ENCODE measurements at places on chromosomes 5 and 9.

DNA sequence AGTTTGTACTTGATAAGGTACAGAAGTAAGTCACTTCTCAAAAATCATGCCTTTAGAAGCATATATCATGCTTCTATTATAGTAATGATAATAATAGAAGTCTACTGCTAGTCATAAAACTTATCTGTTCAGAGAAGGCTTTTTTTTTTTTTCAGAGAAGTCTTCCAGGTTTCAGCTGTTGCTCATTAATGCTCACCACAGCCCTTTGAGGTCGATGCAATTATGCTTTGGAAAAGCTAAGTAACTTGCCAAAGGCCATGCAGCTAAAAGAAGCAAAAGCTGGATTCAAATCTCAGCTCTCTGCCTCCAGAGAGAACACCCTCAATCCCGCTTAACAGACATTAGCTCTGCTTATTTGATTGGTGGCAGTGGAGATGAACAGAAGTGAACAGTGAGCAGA, 150.8 kb downstream of the DOCK8 start:
- no peak overlapping the region for H3K27ac ChIP-seq

DNA sequence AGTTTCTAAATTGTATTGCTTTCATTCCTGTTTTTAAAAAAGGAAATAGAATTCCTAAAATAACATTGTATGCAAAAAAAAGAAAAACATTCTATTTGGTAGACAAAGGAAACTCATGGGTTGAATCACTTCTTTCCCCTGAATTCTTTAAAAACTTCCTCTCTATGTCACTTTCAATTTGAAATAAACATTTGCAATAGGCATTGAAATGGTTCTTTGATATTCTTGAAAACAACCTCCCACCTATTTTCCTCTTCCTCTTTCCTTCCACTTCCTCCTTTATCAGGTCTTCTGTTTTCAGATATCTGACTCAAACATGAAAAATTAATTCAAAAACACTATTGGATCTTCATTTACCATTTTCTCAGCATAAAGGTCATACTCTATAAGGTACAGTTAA, 442.0 kb upstream of the MEF2C start:
- H3K27me3 ChIP-seq = no peaks in the 10 kb centered on the region
- no peaks in the 10 kb centered on the region for H3K4me1 ChIP-seq
- H3K36me3 ChIP-seq = no peaks in the 10 kb centered on the region
- no peak for DNase-seq
- no peak overlapping the region for H3K4me3 ChIP-seq

- H3K27me3 ChIP-seq = no peaks in the 10 kb centered on the region
- H3K4me3 ChIP-seq = no peak overlapping the region
- no peak for DNase-seq
- no peaks in the 10 kb centered on the region for H3K4me1 ChIP-seq
These were observed 465.3 kb upstream of the ARRDC3 start for GRCh38 chr5:91848453-91848852.

GRCh38 chr9:15422372-15423230, at the start of gene SNAPC3:
SNAPC3 (plus strand) TSS chr9:15422876; CDS start chr9:15422880, 4 bp downstream.
- peak; percentile 41 for DNase-seq
- peak within 1 kb of the TSS; percentile 75 for H3K4me3 ChIP-seq
- peaks cover 12% of the 10 kb centered on the region for H3K4me1 ChIP-seq

DNA sequence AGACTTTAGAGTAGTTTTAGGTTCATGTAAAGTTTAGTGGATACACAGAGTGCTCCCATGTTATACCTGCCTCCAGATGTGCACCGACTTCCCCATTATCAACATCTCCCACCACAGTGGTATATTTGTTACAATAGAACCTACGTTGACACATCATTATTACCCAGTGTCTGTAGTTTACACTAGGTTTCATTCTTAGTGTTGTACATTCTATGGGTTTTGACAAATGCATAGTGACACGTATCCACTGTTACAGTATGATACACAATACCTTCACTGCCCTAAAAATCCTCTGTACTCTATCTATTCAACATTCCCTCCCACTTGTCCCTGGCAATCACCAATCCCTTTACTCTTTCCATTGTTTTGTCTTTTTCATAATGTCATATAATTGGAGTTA, 34.3 kb upstream of the CRHBP start:
- no peaks in the 10 kb centered on the region for H3K36me3 ChIP-seq
- no peaks in the 10 kb centered on the region for H3K4me1 ChIP-seq
- no peak overlapping the region for H3K4me3 ChIP-seq
- no peaks in the 10 kb centered on the region for H3K27me3 ChIP-seq

DNA sequence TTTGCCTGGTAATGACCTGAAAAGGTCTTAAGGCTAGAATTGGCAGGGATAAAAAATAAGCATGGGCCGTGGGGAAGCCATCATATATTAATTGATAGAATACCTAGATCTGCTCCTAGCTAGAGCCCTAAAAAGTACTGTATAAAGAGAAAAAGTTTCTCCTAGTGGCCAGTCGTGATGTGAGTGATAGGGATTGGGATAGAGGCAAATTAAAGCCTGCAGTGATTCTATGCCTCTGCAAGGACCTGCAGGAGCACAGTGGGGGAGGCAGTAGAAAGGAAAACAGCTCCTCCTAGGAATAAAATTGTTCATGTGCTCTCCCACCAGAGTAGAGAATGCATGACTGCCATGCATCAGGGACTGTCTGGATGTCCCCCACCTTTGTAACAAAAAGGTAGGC, 56.2 kb upstream of the FTMT start:
- H3K4me1 ChIP-seq = no peaks in the 10 kb centered on the region
- no peaks in the 10 kb centered on the region for H3K27me3 ChIP-seq
- H3K4me3 ChIP-seq = no peak overlapping the region
- no peak overlapping the region for H3K27ac ChIP-seq

DNA sequence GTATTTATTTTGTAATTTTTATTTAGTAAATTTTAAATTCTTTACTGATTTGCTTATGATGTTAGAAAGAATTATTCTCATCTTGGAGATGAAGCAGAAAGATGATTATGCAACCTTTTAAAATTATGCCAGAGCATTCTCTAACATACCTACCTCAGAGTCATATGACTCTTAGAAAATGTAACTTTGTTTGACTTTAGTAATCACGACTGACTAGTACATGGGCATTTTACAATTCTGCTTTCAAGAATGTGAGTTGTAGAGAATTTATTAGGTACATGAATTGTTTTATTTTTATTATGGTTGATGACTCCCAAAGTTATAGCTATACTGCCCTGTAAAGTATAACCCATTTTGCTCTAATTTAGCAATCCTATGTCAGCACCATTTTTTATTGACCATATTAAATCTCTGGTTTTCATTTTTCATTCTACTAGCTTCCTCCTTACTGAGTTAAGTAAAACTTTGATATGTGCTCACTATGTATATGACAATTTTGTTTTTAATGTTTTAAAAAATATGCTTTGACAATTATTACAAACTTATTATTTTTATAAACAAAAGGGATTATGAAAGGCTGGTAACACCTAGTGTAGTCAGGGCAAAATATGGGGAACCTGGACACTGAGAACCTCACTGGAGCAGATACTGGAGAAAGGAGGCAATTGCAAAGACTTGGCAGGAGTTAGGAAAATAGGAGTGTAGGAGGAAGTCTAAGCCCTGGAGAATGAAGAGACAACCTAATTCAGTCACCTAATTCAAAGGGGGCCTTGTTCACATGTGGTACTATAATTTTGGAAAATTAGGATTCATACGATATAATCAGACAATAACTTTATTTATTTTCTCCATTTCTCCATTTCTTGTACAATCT, 249.7 kb upstream of the DAB2 start:
- H3K27ac ChIP-seq = no peak overlapping the region
- peaks cover 7% of the 10 kb centered on the region for H3K4me1 ChIP-seq
- DNase-seq = no peak
- H3K27me3 ChIP-seq = no peaks in the 10 kb centered on the region
- H3K4me3 ChIP-seq = no peak overlapping the region

GRCh38 chr5:122366501-122366900, 54.5 kb downstream of the SNCAIP start:
- H3K36me3 ChIP-seq = no peaks in the 10 kb centered on the region
- H3K27me3 ChIP-seq = no peaks in the 10 kb centered on the region
- DNase-seq = no peak
- no peak overlapping the region for H3K27ac ChIP-seq
- H3K4me1 ChIP-seq = no peaks in the 10 kb centered on the region

- H3K36me3 ChIP-seq = no peaks in the 10 kb centered on the region
- DNase-seq = no peak
- H3K4me3 ChIP-seq = no peak overlapping the region
- no peaks in the 10 kb centered on the region for H3K4me1 ChIP-seq
- H3K27me3 ChIP-seq = no peaks in the 10 kb centered on the region
These were observed 133.4 kb downstream of the ADAMTS19 start for GRCh38 chr5:129593525-129593924.

GRCh38 chr9:89153232-89154017, 25.2 kb downstream of the SHC3 start:
- no peaks in the 10 kb centered on the region for H3K36me3 ChIP-seq
- H3K4me1 ChIP-seq = peaks cover 29% of the 10 kb centered on the region

- H3K27me3 ChIP-seq = no peaks in the 10 kb centered on the region
- no peak overlapping the region for H3K27ac ChIP-seq
- H3K4me1 ChIP-seq = no peaks in the 10 kb centered on the region
- no peak for DNase-seq
- no peaks in the 10 kb centered on the region for H3K36me3 ChIP-seq
- no peak overlapping the region for H3K4me3 ChIP-seq
These were observed 25.8 kb downstream of the FBXL7 start for GRCh38 chr5:15525703-15526275.

GRCh38 chr5:172505403-172505759, 51.1 kb upstream of the SH3PXD2B start:
- no peak overlapping the region for H3K27ac ChIP-seq
- no peaks in the 10 kb centered on the region for H3K27me3 ChIP-seq
- DNase-seq = no peak
- no peak overlapping the region for H3K4me3 ChIP-seq

DNA sequence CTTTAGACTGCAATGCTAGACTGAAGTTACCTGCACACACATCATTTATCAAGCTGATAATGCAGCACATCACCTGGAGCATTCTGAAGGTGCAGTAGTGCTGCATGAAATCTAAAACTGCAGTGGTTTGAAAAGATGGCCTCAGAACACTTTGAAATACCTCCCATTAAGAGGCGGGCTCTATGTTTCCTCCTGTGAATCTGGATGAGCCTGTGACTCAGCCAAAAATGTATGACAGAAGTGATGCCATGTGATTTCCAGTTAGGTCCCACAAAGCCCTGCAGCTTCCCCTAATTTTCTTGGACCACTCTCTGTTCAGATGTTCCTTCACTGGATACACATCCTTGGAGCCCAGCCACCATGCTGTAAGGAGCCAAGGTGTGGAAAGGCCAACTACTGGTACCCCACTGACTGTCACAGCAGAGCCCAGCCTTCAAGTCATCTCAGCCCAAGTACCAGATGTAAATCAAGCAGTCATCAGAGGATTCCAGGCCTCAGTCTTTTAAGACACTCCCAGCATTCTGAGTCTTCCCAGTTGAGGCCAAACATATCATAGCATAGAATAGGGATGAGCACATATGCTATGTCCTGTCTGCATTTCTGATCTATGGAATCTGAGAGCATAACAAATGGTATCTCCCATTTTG, 27.2 kb upstream of the DEPDC1B start:
- DNase-seq = no peak
- no peaks in the 10 kb centered on the region for H3K27me3 ChIP-seq
- no peak overlapping the region for H3K27ac ChIP-seq
- H3K36me3 ChIP-seq = no peaks in the 10 kb centered on the region
- H3K4me3 ChIP-seq = no peak overlapping the region

DNA sequence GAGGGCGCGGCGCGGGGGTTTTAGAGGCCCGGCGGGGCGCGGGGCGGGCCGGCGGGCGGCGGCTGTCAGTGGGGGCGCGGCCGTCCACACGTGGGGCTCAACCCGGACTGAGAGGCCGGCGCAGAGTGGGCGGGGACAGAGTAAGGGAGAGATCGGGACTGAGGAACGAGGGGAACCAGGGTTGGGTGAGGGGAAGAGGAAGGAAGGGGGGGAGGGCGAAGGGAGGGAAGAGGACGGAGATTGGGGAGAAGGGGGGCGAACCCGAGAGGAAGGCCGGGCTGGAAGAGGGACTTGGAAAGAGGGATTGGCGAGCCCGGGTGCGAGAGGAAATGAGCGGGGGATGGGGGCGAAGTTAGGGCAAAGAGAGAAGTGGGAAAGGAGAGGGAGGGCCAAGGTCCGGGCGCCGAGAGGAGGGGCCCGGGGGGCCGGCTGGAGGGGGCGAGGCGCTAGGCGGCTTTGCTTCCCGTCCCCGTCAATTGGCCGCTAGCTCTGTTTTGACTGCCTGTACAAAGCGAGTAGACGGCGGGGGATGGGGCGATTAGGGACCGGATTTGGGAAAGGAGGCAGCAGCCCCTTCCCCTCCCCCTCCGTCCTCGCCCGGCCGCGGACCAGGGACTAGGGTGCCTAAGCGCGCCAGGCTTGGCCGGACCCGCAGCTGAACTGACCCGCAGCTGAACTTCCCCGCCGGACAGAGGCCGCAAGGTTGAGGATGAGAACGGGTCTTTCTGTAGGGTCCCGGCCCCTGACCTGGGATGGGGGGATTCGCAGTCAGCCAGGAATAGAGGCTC, 399 bp upstream of the FBN2 start:
- peak overlapping the region; percentile 77 for H3K4me3 ChIP-seq
- peak overlapping the region; percentile 61 for H3K27ac ChIP-seq
- peak; percentile 52 for DNase-seq
- peaks cover 3% of the 10 kb centered on the region for H3K27me3 ChIP-seq
- no peaks in the 10 kb centered on the region for H3K36me3 ChIP-seq

DNA sequence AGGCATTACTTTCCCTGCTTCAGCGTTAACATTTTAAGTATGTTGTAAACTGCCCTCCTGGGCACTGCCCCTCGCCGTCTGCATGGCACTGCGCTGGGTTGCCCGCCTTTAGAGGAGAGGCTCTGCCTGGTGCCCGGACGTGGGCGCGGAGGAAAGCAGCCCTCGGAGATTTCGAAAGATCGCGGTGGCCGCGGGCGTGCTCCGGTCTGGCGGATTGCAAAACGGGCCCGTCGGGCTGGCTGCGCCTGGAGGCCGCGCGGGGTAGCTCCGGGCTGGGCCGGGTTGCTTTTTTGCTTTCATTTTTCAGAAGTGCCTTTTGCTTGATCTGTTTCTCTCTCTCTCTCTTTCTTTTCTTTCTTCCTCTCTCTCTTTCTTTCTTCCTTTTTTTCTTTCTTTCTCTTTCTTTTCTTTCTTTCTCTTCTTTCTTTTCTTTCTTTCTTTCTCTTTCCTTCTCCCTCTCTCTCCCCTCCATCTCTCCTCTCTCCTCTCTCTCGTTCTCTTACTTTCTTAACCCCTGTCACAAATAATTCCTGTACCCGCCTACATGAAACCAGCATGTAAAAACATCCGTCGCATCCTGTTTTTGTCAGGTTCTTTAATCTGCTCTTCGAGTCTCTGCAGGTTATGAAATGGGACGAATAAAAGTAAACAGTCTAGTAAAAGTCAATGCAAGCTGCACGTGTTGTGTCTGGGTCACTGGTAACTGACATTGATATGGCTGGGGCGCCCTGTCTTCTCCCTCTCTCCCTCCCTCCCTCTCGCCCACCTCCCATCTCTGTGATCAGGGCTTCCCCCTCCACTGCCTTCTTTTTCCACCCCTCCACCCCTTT, 1.7 kb downstream of the FST start:
- DNase-seq = no peak
- no peaks in the 10 kb centered on the region for H3K27me3 ChIP-seq
- peak overlapping the region; percentile 99 for H3K4me3 ChIP-seq
- H3K4me1 ChIP-seq = peaks cover 15% of the 10 kb centered on the region
